Activated CD8-positive, alpha-beta memory T cell treated with anti-CD3 and anti-CD28 coated beads, Interleukin-2, amount 10 ng/mL, durations not matched to agents 7 days and 5 days (primary cell): ENCODE measurements at places on chromosomes 3 and 15. TPM values are rescaled to one million over a fixed set of nuclear protein-coding genes. Genes with fewer than 3 reads are reported as not detected.

- peaks cover 21% of the 10 kb centered on the region for H3K27me3 ChIP-seq
- no peaks in the 10 kb centered on the region for H3K36me3 ChIP-seq
- H3K4me1 ChIP-seq, result peaks cover 9% of the 10 kb centered on the region
- no peak overlapping the region for H3K4me3 ChIP-seq
Observed at GRCh38 chr15:38885001-38885400, 320.4 kb upstream of the RASGRP1 start.

- H3K36me3 ChIP-seq, result no peaks in the 10 kb centered on the region
- no peak overlapping the region for H3K4me3 ChIP-seq
- H3K27me3 ChIP-seq, result peaks cover 11% of the 10 kb centered on the region
- H3K4me1 ChIP-seq, result no peaks in the 10 kb centered on the region
- DNase-seq, result no peak
- H3K27ac ChIP-seq, result no peak overlapping the region
Observed at GRCh38 chr3:32184187-32184730, 54.2 kb upstream of the CMTM8 start.

The KIF15 gene
- total RNA-seq, result 60.6 TPM

DNA sequence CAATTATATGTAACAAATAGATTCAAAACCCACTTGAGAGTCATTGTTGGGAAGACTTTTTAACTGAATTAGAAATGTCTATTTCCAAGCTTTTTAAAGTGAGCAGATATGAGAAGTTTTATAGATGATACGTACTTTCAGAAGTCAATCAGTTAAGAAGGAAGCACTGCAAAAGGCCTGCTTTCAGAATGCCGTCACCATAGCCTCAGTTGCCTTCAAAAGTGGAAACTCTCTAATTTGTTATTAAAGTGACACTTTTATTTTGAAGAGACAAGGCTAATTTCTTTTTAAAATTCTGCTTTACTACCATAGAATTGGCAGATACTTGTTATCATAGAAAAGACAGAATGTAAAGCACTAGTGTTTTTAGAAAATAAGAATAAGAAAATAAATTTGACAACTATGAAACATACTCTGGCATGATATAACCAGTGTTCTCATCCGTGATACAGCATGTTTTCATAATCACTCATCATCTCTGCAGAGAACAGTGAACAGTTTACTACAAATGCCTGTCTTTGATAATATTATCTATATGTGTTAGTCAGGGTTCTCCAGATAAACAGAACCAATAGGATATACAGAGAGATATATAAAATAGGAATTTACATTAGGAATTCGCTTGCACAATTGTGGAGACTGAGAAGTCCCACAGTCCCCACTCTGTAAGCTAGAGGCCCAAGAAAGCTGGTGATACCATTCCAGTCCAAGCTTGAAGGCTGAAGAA lies 7.0 kb upstream of the PLD1 start:
- H3K4me3 ChIP-seq, result no peak overlapping the region
- DNase-seq, result no peak
- H3K36me3 ChIP-seq, result no peaks in the 10 kb centered on the region

GRCh38 chr3:131608296-131608695 lies 105.5 kb upstream of the MRPL3 start:
- H3K27me3 ChIP-seq, result peaks cover 26% of the 10 kb centered on the region
- no peak overlapping the region for H3K27ac ChIP-seq
- no peak overlapping the region for H3K4me3 ChIP-seq
- no peaks in the 10 kb centered on the region for H3K36me3 ChIP-seq
- DNase-seq, result no peak
- H3K4me1 ChIP-seq, result no peaks in the 10 kb centered on the region

The SLC51B gene
- total RNA-seq, result not detected

The CD200 gene
- 3.6 TPM for total RNA-seq

GRCh38 chr3:16841041-16841753 lies 43.6 kb upstream of the PLCL2 start:
- DNase-seq, result no peak
- H3K4me1 ChIP-seq, result peaks cover 61% of the 10 kb centered on the region
- H3K36me3 ChIP-seq, result no peaks in the 10 kb centered on the region
- H3K27ac ChIP-seq, result peak overlapping the region; percentile 95
- no peaks in the 10 kb centered on the region for H3K27me3 ChIP-seq

The RMDN3 gene
- total RNA-seq, result 33.1 TPM

DNA sequence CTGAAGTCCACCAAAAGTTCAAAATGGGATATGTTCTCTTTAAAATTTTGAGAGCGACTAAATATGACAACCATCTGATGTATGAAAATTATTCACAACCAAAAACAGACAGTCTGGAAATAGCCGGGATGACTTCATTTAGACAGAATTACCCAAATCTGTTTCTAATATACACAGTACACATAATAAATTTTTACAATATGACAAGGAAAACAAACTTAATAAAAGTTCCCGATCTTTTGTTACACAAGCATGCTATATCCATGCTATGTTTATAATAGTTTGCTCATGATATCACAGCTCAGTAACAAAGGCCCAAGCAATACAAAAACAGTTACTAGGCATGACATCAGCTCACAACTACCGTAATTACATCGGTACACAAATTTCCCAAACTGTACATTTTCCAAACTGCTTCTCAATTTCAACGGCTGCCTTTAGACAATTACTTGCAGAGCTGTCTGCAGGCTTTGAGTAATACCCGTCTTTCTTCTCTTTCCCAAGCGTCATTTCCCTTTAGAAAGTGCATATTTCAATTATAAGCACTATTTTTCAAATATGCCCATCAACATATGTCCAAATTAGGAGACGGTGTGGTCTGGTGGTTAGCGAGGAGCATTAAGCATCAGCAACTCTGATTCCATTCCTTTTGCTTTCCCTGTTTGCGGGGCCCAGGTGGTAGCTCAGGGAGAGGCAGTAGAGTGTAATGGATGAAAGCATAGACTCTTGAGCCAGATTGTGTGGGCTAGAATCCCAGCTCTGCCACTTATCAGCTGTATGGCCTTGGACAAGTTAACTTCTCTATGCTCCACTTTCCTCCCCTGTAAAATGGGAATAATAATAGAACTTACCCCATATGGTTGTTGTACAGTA lies 481.2 kb downstream of the FOXP1 start:
- peaks cover 16% of the 10 kb centered on the region for H3K36me3 ChIP-seq
- H3K4me1 ChIP-seq, result peaks cover 37% of the 10 kb centered on the region
- DNase-seq, result no peak
- H3K27ac ChIP-seq, result no peak overlapping the region
- H3K27me3 ChIP-seq, result no peaks in the 10 kb centered on the region

DNA sequence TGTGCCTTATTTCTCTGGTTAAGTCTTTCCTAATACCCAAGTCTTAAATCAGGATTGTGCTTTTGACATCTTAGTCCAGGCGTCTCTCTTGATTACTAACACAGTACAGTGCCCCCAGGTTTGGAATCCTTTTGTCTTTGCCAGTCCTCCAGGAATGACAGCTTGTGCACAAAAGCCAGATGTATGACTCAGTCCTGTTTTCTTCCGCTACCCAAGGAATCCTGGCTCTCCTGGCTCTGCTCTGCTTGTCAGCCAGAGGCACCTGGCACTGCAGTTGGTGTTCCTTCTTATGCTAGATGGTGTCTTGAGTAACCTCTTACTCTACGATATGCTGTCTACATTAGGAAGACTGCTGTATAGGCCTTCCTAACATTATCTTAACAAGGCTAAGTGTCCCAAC lies 728.2 kb upstream of the NECTIN3 start:
- no peaks in the 10 kb centered on the region for H3K36me3 ChIP-seq
- no peak overlapping the region for H3K4me3 ChIP-seq
- H3K4me1 ChIP-seq, result no peaks in the 10 kb centered on the region
- no peaks in the 10 kb centered on the region for H3K27me3 ChIP-seq

- H3K36me3 ChIP-seq, result peaks cover 5% of the 10 kb centered on the region
- H3K27me3 ChIP-seq, result peaks cover 8% of the 10 kb centered on the region
- H3K27ac ChIP-seq, result no peak overlapping the region
- H3K4me1 ChIP-seq, result peaks cover 13% of the 10 kb centered on the region
Observed at GRCh38 chr3:42226470-42227425, 39.2 kb downstream of the CCK start.

DNA sequence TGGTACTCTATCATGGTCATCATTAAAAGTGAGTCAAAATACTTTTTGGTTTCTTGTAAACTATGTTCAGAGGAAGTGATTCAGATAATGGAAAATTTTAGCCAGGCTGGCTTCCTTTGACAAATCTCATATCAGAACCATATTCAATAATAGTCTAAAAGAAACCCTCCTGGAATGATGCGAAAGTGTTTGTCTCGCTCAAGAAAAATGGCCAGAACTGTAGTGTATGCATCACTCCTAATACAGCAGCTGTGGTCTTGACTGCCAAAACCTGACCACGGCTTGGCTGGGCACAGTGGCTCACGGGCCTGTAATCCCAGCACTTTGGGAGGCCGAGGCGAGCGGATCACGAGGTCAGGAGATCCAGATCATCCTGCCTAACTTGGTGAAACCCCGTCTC lies 35.6 kb upstream of the KCNMB2 start:
- DNase-seq, result no peak
- no peak overlapping the region for H3K27ac ChIP-seq
- H3K4me1 ChIP-seq, result no peaks in the 10 kb centered on the region
- H3K36me3 ChIP-seq, result no peaks in the 10 kb centered on the region

The LSAMP gene
- not detected for total RNA-seq

The DISP2 gene
- total RNA-seq, result 0.23 TPM

DNA sequence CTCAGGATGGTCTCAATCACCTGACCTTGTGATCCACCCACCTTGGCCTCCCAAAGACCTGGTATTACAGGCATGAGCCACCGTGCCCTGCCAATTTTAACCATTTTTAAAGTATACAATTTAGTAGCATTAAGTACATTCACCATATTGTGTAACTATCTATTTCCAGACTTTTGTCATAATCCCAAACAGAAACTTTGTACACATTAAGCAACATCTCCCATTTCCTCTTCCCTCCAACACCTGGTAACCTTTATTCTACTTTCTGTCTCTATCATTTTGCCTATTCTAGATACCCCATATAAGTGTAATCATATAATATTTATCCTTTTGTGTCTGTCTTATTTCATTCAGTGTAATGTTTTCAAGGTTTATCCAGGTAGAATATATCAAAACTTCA lies 8.9 kb upstream of the MYLK start:
- H3K27ac ChIP-seq, result no peak overlapping the region
- DNase-seq, result no peak
- no peaks in the 10 kb centered on the region for H3K4me1 ChIP-seq
- peaks cover 2% of the 10 kb centered on the region for H3K36me3 ChIP-seq

DNA sequence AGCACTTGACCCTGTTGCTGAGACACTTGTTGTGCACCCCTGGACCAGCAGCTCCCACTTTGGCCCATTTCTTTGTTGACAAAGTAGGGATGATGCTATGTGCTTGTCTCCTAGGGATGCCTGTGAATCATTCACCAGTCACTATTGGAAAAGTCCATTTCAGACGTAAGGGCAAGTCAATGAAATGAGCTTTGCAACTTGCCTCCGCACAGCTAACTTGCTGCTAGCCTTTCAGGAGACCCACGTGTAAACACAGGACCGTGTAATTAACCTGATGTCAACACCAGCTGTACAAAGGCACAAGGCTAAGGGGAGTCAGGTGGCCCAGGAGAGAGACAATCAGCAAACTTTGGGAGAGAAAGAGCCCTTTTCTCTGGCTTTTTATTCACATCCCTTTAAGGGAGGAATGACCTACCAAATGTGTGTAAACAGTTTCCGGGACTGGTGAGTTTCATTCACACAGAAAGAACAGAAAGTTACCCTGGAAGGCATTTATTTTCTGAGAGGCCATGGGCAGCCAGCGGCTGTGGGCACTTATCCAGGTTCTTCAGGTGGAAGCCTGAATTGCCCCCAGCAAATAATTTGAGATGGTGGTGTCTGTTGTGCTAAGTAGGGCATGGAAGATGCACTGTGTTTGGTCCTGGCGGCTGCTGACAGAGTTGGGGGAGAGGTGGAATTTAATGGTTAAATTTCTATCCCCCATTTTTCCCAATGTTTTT lies 54.0 kb downstream of the TIPARP start:
- H3K4me3 ChIP-seq, result no peak overlapping the region
- H3K4me1 ChIP-seq, result peaks cover 11% of the 10 kb centered on the region
- H3K36me3 ChIP-seq, result peaks cover 10% of the 10 kb centered on the region
- H3K27me3 ChIP-seq, result no peaks in the 10 kb centered on the region
- DNase-seq, result no peak

DNA sequence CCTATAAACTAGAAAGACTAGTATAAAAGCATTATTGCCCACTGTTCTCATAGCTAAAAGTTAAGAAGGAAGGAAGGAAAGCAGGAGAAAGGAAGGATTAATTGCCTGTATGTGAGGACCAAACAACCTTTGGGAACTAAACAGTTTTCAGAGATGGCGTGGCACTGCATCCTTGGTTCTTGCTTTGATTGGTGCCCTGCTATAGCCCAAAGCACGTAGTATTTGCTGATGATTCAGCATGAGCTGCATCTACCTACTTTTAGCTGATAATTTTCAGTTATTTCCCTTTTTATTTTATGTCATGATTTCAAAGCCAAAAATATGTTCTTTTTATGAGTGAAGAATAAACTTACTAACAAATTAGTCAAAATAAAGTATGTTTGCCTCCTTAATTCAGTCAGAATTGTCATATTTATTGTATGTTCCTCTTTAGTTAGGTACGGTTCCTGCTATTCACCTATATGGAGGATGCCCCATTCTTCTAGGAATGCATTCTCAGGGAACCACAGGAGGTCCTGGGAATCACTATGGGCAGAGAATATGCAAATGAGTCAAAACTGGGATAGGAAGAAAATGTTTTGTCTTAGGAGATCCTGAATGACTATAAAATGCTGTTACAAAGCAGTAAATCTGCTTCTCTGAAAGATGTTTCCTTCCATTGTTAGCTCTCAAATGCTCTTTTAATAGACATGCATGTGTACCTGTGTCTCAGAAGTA lies 65.4 kb upstream of the THSD4 start:
- H3K27me3 ChIP-seq, result peaks cover 4% of the 10 kb centered on the region
- no peaks in the 10 kb centered on the region for H3K36me3 ChIP-seq
- H3K4me1 ChIP-seq, result no peaks in the 10 kb centered on the region
- no peak overlapping the region for H3K4me3 ChIP-seq

DNA sequence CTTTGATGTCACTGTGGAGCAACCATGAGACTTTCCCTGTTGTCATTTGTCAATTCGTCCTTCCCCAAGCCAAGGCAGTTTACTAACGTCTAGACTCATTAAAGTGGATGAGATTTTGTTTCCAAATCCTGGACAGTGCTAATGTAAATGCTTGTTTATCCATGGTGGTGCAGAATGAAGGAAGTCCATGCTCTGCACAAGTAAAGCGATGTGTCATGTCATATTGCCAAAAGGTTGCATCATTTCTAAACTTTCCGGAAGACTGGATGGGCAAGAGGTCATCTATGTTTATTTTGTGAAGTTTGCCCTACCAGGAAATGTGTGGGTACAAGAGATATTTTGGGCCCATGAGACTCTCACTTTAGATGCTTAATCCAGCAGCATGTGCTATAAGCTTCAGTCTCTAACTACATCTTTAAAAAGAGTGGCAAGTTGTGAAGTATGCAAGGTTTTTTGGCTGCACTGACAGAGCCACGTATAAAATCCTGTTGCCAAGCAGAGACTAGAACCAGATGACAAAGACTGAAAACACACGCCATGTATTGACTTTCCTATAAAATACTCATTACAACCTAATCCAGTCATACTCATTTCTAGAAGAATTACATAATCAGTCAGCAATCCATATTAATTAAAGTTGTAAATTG lies 72.1 kb upstream of the FNDC3B start:
- no peak overlapping the region for H3K4me3 ChIP-seq
- peaks cover 2% of the 10 kb centered on the region for H3K36me3 ChIP-seq
- H3K27me3 ChIP-seq, result peaks cover 2% of the 10 kb centered on the region
- no peak for DNase-seq
- H3K27ac ChIP-seq, result no peak overlapping the region
- peaks cover 3% of the 10 kb centered on the region for H3K4me1 ChIP-seq

GRCh38 chr3:128180436-128180835 lies 27.2 kb downstream of the EEFSEC start:
- H3K27ac ChIP-seq, result no peak overlapping the region
- no peak overlapping the region for H3K4me3 ChIP-seq
- H3K4me1 ChIP-seq, result peaks cover 9% of the 10 kb centered on the region
- peaks cover 3% of the 10 kb centered on the region for H3K36me3 ChIP-seq

GRCh38 chr15:42080186-42080918 lies 14.0 kb downstream of the PLA2G4D start:
- H3K4me3 ChIP-seq, result no peak overlapping the region
- H3K27me3 ChIP-seq, result peaks cover 11% of the 10 kb centered on the region
- H3K27ac ChIP-seq, result no peak overlapping the region
- H3K36me3 ChIP-seq, result no peaks in the 10 kb centered on the region
